ENCODE measurements at places on chromosomes 2 and 18. TPM values are rescaled to one million over a fixed set of nuclear protein-coding genes. Genes with fewer than 3 reads are reported as not detected.

GRCh38 chr2:127032621-127033020 is 74.3 kb downstream of the BIN1 start:
- no peak for DNase-seq

GRCh38 chr2:69985688-69986087 is 24.3 kb upstream of the ASPRV1 start:
- peak; percentile 45 for DNase-seq

GRCh38 chr18:50286391-50287027 is 983 bp downstream of the CXXC1 start:
- no peak for DNase-seq

DCDC2C gene
- total RNA-seq: 0.14 TPM

COLEC11 gene
- 79.0 TPM for total RNA-seq

Measured in mucosa of gallbladder (tissue), 1 donor.